ENCODE measurements at places on chromosomes 2 and 18.

DNA sequence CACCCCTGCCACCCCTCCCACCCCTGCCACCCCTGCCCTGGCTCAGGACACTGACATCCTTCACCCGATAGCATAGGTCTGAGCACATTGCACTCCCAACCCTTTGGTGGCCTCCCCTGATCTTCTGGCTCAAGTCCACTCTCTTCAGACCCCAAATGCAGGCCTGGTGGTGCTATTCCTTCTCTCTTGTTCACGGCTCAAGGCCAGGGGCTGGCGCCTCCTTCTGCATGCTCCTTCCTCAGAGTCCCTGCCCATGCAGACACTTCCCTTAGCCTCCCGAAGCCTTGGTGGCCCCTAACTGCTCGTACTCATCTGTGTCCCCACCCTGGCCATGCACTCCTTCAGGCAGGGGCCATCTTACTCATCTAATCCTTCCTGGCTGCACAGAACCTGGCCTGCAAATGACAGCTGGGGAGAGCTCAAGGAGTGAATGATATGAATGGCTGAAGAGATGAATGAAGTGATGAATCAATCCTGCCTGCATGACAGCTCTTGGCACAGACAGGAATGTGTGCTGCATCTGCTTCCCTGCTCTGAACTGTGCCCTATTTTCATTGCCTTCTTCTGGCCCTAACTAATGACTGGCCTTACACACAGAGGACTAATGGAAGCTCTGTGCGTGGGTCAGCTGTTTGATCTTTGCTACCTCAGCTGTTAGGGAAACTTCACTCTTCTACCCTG, 290.8 kb downstream of the DYSF start:
- peak; percentile 34 for DNase-seq

GRCh38 chr18:45213040-45213333, 402.3 kb upstream of the SLC14A2 start:
- no peak for DNase-seq

DNA sequence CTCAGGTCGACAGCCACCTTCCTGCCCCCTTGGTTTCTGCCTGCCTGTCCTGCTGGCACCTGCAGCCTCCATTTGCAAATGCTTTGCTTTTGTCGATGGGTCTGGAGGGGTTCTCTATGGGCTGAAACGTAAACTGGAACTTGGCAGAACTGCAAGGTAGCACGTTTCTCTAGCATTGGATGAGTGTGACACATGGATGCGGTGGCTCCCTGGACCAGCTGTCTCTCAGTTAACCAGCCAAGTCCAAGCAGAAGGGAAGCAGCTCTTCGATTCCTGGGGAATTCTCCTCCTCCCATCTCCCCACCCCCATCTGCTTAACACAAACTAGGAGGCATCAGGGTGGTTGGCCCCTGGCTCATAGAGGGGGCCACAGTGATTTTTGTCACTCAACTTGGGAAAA, 57.3 kb downstream of the ITGB1BP1 start:
- DNase-seq: no peak

DNA sequence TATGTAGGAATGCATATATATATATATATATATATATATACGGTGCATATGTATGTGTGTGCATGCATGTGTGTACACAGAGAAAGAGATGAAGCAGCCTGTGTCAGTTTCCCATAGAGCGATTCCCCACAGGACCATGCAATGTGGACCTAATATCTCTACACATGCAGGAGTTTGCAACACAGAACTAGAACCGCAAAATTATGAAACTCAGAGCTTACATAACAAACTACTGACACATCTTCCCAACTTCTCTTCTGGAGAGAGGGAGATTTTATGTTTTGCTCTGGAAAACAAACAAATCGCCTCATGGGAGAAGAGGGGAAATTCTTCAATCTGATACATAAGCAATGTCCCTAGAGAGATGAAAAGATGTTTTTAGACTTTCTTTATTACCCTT, 377.2 kb downstream of the LRATD1 start:
- no peak for DNase-seq

DNA sequence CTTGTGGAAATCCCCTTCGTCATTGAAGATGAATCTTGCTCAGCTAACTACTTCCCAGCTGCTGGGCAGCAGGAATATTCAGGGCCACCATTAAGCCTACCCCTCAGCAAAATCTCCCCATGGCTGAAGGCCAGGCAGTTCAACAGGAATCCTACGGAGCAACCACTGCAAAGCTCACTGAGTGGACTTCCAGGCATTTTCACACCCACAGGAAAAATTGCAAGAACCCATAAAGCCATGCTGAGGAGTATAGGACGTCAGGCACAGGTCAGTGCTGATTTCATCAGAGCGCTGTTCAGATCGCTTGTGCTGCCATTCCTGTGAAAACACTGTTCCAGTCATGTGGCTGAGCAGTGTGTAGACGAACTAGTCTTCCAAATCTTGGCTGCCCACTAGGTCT, 134.8 kb upstream of the TACR1 start:
- DNase-seq: no peak

DNA sequence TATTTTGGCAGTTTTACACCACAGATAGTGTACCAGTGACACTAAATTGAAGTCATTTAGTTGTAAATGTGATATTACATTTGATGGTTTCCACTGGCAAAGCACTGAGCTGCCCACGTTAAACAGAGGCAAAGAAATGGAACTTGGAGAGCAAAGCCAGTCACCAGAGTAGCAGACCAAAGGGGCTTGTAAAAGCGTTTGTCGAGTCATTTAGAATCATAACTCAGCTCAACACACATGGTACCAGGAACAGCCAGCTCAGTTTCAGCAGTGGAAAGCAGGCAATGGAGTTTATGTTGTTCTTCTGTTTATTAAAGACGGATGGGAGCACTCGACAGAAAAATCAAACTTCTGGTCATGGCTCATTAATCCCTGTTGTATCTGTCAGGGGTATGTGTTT, 91.2 kb downstream of the POU3F3 start:
- no peak for DNase-seq

- DNase-seq: peak; percentile 36
These were observed at the start of gene MTA3 for GRCh38 chr2:42568401-42569115. Gene MTA3 (plus strand): TSS chr2:42568632. CDS start chr2:42568746, 114 bp downstream.

GRCh38 chr2:64586883-64587481, 62.9 kb downstream of the AFTPH start:
- DNase-seq: no peak

DNA sequence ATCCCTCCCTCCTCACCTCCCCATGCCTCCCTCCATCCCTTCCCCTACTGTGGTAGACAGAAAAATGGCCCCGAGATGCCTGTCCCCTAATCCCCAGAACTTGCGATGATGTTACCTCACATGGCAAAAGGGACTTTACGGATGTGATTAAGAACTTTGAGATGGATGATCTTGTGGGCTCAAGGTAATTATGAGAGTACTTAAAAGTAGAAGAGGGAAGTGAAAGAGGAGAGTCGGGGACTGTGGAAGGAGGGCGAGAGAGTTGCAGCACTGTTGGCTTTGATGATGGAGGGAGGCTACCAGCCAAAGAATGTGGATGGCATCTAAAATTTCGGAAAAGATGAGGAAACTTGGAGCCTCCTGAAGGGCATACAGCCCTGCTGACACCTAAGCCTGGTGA, 66.5 kb downstream of the AGAP1 start:
- no peak for DNase-seq

DNA sequence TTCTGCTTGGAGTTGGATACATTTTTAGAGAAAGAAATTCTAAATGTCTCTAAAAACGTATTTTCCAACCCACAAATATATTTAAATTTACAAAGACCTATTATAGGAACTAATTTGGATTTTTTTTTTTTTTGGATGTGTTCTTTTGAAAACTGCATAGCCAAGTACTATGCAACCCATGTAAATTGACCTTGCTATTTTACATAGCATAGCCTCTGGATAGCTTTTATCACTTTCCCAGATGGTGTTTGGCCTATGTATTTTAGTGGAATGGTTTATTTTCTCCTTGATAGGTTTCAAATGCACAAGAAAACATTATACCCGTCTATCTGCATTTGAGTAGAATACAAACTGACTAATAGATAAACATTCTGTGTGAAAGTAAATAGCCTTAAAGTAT, 130.0 kb downstream of the FIGN start:
- DNase-seq: no peak

DNA sequence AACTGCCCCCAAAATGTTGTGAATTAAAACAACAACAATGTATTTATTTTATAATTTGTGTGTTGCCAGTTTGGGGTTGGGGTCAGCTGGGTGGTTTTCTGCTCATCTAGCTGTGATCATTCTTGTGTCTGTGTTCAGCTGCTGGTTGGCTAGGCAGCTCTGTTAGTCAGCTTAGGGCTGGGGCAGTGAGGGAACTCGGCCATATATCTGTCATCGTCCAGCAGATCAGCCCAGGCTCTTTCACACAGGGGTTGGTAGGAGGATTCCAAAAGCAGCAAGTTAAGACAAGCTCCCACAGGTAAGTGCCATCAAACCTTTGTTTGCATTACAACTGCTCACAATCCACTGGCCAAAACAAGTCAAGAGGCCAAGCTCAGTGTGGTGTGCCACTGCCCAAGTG, 121.5 kb downstream of the LPIN1 start:
- no peak for DNase-seq

DNA sequence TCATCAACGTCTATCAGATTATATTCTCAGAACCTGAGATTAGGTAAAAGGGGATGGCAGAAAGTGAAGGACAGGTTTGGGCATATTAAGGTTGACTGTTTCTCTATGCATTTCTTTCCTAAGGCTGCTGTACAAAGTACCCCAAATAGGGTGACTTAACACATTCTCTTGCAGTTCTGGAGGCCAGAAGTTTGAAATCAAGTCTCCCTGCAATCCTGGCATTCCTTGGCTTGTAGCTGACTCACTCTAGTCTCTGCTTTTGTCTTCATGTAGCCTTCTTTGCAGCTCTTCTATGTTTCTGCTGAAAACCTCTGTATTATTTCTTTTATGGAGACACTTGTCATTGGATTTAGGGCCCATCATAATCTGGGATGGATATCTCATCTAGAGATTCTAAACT, 364.3 kb downstream of the PLCL1 start:
- no peak for DNase-seq

GRCh38 chr2:127275356-127275755, 18.6 kb downstream of the ERCC3 start:
- DNase-seq: no peak

DNA sequence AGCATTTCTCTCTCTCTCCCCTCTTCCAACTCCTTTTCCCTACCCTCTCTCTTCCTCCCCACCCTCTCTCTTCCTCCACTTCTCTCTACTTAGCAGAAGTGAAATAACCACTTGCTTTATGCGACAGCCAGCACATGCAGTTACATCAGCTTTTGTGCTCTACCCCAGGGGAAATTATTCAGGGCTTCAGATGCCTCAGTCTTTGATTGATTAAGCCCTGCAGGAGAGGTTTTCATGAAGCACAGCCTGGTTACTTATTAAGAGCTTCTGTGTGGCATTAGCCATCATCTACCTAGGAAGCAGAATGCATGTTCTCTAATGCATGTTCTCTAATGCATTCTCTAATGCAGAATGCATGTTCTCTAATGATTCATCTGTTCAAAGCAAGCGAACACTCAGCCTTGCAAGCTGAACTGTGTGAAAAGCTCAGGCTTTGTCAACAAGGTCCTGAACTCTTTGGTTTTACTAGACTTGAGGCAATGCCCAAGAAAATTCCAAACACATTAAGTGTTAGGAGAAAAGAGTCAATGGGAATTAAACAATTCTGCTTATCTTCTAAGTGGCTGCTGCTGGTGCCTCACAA, 56.1 kb downstream of the LHCGR start:
- DNase-seq: no peak

DNA sequence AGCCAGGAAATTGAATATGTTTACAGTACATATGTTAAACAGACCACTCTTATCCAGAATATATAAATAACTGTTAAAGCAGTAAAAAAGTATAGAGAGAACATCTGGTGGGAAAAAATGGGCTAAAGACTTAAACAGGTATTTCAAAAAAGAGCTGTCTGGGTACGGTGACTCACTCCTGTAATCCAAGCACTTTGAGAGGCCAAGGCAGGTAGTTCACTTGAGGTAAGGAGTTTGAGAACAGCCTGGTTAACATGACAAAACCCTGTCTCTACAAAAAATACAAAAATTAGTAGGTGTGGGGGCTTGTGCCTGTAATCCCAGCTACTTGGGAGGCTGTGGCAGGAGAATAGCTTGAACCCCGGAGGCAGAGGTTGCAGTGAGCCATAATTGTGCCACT, 171.4 kb upstream of the FSIP2 start:
- no peak for DNase-seq

GRCh38 chr2:136764452-136765255, 691 bp upstream of the THSD7B start:
- DNase-seq: no peak

DNA sequence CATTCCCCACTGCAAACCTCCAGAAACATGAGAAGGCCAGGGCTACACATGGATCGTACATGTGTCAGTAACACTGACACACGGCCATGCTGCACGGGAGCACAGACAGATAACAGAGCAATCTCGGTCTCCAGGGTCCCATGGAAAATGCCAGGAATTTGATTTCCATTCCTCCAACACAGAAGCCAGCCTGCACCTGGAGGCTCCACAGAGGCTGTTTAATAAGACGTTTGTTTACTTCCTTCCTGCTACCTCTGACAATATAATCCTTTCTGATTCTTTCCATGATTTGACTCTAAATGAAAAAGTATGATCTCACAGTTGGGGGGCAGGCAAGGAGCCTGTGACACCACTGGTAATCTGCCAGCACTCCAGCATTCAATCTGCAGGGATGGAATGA, 210.9 kb upstream of the DDX18 start:
- DNase-seq: peak; percentile 14

DNA sequence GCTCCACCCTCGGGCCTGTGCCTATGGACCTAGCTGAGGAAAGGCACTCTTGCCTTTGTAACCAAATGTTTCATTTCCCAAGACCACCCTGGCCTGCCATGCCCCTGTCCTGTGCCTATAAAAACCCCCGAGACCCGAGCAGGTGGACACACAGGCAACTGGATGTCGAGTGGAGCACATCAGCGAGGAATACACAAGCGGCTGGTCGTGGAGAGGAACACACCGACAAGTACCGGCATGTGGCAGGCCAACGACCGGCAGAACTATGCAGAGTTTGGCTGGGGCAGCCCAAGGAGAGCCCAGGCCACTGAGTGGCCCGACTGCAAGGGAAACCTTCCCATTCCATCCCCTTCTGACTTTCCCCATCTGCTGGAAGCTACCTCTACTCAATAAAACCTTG, 1963.8 kb upstream of the CELF4 start:
- no peak for DNase-seq

DNA sequence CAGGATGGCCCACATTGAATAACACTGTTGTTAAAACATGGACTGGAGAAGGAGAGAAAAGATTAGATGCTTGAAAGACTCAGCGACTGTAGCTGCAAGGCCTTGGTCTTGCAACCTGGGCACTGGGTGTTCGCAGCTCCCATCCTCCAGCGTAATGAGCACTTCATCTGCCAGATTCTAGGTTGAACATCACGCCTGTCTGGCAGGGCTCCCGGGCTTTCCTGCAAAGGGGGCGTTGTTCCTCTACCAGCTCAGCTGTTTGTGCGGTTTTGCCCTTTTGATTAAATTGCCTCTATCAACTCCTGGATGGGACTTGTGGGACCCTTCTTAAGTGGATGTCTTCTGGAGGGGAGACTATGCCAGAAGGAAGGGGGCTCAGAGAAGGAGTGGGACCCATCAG, 215.4 kb downstream of the KLHL29 start:
- no peak for DNase-seq
